Suppressor macrophage (primary cell): ENCODE measurements at places on chromosomes 1 and 21.

DNA sequence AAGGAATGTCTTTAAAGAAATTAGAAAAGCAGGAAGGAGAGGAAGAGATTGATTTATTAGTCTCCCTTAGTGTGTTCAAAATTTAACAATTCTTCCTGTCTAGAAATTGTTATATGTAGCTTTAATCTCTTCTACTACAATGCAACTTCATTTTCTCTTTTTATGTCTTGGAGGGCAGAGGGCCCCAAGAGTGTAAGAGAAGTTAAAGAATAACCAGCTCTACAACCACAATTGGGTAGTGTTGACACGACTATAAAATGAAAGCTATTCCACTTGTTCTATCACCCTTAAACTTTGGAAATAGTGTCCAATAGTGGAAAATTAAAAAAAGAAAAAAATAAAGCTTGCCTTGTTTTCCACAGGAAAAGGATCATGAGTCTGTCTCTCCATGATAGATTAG, 82.6 kb upstream of the DPYD start:
- no peak for DNase-seq

DNA sequence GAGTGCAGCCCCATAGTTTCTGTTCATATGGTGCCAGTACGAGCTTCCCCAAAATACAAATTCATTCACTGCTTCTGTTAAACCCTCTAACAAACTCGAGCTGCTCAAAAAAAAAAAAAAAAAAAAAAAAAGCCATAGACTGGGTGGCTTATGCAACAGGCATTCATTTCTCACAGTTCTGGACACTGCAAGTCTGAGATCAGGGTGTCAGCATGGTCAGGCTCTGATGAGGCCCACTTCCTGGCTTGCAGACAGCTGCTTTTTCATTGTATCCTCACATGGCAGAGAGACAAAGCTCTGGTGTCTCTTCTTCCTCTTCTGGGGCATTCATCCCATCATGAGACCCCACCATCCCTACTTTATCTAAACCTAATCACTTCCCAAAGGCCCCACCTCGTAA, 121.6 kb downstream of the PTBP2 start:
- DNase-seq, result peak; percentile 63

DNA sequence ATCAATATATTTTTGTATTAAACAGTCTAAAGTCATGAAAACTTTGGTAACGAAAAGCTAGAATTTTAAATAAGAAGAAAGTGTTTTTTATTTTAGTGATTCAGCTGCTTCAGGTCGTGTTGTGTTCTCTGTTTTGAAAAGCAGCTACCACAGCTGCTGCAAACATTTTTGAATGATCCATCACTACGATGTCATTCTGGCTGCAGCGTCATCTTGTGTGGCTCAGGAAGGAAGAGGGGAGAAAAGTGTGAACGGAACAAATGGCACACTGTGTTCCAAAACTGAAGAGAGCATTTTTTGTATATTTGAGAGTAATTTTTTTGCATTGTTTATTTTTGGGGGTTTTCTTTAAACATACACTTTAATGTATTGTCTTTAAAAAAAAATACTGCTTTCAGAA, 323.0 kb upstream of the ADGRL2 start:
- DNase-seq, result no peak

DNA sequence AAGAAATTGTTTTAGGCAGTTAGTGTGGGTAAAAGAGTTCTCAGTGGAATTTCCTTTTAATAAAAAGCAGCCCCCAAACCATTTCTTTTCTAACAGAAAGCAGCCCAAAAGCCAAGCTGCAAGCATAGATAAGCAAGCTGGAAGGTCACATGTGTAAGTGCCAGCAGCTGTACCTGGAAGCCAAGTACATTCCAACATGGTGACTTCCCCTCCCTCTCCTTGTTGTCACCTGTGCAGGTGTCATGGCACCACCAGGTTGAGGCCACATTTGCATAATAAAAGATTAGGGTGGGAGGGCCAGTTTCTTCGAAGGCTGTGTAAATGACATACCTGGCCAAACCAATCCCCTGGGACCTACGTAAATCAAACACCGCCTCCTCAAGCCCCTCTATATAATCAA, 240.3 kb upstream of the RAB4A start:
- DNase-seq, result no peak

- no peak for DNase-seq
Measured at GRCh38 chr1:161100556-161100955, 2.4 kb downstream of the KLHDC9 start.
